ENCODE measurements at places on chromosomes 16 and 17. TPM values are rescaled to one million over a fixed set of nuclear protein-coding genes. Genes with fewer than 3 reads are reported as not detected.

ATF7IP2 gene
- total RNA-seq, result 14.5 TPM

DNA sequence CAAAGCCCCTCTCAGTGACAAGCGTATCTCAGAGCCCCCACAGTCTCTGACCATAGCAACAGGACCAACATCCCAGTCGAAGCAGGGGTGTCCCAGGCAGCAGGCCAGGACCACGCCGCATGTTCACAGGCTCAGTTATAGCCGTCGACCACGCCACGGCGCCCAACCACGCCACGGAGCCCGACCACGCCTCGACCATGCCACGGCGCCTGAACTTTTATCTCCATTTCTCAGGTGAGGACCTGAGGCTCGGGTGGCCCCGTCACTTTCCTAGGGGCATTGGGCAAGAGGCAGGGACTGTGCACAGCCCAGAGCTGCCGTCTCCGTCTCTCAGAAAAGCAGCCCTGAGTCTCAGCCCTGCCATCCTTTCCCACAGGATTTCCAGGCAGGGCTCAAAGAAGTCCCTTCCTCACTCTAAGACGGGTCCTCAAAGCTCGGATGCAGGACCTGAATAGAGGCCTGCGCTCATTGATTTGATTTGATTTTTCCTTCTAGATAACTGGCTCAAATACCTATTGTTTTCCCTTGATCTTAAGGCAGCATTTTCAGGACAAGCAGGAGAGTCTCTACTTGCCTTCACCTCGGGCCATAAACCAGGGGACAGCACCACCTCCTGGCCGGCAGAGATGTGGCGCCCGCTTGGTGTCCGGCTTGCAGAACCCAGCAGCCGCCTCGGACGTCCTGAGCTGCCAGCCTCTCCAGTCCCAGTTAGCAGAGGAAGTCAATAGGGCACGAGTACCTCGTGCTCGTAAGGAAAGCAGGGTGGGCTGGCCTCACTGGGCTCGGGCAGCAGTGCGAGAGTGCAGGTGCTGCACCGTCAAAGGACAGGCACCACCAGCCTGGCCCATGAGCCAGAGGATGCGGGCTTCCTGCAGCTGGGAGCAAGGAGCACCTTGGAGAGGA is 38.8 kb downstream of the C16orf95 start:
- DNase-seq, result peak; percentile 77

BEAN1 gene
- total RNA-seq, result 0.32 TPM

DNA sequence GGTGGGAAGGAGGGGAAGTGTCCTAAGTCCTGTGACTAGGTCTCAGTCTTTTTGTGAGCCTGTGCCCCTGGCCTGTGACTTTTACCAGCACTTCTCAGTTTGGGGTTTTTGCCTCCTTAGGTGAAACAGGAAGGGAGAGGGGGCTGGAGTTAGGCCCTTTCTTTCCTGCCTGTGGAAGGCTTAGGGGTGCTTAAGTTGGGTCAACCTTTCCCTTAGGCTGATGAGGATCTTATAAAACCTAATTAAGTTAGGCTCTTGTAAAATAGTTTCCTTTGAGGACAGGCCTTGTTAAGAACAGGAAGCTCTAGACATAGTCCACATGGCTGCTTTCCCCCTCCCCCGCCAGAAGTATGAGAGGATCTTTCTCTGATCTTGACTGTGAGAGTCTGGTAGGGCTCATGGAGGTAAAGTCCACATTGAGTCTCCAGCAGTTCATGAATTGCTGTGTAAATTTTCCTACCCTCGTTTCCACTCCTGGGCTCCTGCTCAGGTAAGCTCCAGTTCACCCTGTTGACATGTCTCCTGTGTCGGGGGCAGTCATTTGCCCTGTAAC is 17.0 kb upstream of the DNASE1 start:
- peak; percentile 70 for DNase-seq

- peak; percentile 64 for DNase-seq
These were observed 80.1 kb downstream of the DNAH17 start for GRCh38 chr17:78497115-78497540.

- DNase-seq, result no peak
These were observed 419.9 kb downstream of the CDH13 start for GRCh38 chr16:83046664-83047063.

DNA sequence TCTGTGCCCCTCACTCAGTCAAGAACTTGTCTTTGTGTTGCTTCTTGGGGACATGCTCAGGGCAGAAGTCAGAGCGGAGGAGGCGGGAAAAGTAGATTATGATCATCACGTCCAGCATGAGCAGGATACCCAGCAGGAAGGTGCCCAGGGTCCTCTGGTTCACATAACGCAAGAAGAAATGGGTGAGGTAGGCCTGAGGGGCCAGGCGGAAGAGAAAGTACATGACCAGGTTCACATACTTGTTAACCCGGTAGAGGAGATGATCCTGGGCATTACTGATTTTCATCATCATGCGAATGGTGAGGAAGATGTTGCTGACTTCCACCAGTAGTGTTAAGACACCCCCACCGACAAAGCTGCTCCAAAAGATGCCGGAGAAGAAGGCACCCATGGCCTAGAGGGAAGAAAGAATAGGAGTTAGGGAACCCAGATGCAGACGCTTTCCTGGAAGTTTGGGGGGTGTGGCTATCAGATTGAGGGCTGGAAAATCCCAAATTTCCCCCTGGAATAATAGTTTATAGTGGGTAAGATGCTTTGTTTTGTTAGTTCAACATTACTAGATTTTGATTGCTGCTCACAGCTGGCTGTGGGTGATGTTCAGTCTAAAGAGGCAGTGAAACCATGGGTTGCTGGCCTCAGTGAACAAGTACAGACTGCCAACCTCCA is 1.4 kb downstream of the TLCD1 start:
- DNase-seq, result no peak

KRT33A gene
- total RNA-seq, result not detected

DNA sequence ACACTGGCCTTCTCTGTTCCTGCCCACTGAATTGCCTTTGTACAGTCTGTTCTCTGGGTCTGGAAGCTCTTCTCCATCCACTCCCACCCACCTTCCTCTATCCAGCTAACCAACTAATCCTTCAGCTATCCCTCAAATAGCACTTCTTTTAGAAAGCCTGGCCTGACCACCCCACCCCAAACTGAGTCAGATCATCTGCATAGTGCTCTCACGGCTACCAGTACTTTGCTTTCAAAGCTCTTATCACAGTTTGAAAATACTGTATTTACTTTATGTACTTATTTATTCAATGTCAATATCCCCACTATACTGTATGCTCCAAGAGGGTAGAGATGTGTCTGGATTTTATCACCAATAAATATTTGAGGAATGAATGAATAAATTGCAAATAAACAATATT is 4.5 kb upstream of the CLDN7 start:
- DNase-seq, result no peak

GRCh38 chr16:19084139-19084538 is 16.7 kb downstream of the COQ7 start:
- no peak for DNase-seq

- DNase-seq, result no peak
These were observed 5.6 kb upstream of the XPO6 start for GRCh38 chr16:28217326-28217725.

DNA sequence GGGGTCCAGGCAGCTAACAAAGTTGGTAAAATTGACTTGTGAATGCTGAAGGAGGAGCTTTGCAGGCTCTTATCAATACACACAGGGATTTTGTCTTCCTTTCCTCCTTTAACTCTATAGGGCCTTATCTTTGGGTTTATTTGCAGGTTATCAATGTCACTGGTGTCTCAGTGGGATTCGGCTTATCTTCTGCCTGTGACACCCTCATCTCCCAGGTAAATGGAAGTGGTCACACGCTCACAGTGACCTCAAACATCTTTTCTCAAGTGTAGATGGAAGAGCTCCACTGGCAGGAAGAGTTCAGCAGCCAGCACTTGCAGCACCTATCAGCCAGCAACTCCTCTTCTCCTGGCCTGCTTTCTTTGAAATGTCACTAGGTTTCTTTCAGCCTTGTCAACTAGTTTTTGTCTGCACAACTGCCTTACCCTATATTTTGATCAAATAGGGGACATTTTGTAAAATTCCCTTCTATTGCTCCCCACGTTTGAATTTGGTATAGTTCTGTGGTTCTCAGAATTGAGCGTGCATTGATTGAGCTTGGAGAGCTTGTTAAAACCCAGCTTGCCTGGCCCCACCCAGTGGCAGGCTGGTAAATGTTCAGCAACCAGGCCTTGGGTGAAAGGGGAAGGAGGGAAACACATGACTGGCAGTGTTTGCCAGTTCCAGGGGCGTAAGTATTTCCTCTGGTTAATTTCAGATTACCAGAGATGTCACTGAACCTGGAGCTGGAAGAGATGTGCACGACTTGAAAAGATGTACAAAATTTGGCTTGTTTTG is 12.8 kb downstream of the SLC47A1 start:
- peak; percentile 74 for DNase-seq

HOXB4 gene
- total RNA-seq, result 4.7 TPM

DNA sequence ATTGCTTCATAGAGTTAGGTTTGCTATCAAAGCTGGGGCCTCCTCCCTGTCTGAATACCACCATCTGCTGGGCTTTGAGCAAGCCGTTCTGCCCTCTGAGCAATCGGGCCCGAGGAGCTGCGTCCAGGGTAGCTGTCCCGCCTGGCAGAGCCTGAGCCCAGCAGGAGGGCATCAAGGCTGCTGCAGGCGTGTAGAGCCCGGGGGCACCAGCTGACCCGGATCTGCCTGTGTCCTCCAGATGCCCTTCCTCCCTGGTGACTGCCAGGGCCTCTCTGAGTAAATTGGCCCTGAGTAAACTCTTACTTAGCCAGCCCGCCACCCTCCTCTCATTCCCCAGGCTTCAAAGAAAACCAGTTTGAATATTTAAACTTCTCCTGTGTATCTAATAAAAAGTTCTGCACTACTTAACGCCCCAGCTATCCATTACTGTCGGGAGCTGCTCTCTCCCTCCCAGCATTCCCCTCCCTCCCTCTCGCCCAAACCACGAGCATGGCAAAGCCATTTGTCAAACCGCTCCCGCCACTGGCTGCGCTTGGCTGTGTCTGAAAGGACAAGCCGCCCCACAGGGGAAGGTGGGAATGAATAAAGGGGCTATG is 16.4 kb downstream of the CDK5RAP3 start:
- no peak for DNase-seq

DNA sequence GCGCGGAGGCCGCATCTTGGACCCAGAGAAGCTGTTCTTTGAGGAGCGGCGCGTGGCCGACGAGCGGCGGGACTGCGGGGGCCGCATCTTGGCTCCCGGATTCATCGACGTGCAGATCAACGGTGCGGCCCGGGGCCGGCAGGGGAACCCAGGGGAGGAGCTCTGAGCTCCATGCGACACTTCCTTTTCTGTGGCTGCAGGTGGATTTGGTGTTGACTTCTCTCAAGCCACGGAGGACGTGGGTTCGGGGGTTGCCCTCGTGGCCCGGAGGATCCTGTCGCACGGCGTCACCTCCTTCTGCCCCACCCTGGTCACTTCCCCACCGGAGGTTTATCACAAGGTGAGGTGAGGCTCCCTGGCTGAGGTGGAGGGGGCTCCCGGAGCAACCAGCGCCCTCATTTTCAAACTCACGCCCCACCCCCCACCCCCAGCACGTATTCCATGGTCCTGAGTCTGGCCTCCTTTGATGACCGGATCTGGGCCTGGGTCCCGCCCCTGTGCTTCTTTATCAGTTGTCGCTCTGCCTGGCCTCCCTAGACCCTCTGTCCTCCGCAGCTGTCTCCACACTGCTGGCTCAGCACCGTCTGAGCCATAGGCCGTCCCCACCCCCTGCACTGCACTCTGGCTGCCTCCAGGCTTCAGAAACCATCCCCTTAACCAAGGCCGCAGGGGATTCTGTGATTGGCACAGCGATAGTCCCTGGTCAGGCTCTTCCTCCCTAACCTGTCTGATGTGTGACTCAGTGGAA is 787 bp downstream of the AMDHD2 start:
- DNase-seq, result no peak

C16orf89 gene
- total RNA-seq, result 3.6 TPM
